ENCODE measurements at places on chromosomes 5 and 9.

- peak; percentile 77 for DNase-seq
Measured at GRCh38 chr5:179559284-179560252, 9.2 kb downstream of the RUFY1 start.

DNA sequence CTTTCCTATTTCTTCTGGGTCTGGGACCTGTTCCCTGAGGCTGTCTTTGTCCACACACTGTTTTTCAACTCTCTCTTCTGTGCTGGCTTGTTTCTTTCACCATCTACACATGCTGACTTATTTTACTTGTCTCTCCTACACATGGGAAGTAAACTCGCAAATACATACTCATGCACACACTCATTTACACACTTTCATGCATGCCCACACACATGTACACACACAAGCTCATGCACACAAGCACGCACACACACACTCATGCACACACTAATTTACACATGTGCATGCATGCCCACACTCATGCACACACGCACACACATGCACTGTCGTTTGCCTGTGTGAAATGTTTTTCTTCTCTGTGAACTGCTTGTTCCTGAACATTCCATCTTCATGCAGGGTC lies 169.0 kb downstream of the IRX2 start:
- no peak for DNase-seq

DNA sequence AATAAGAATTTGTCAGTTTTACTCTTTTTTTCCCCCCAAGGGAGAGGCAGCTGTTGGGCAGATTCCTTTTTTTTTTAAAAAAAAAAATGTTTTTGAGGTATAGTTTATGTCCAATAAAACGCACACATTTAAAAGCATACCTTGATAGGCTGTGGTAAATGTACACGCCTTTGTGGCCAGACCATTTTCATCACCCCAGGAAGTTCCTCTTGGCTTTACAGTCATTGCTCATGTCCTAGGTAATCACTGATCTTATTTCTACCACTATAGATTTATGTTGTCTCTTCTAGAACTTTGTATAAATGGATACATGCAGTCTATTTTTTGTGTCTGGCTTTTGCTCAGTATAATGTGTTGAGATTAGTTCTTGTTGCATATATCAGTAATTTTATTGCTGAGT lies 9.8 kb downstream of the SUB1 start:
- DNase-seq = no peak

DNA sequence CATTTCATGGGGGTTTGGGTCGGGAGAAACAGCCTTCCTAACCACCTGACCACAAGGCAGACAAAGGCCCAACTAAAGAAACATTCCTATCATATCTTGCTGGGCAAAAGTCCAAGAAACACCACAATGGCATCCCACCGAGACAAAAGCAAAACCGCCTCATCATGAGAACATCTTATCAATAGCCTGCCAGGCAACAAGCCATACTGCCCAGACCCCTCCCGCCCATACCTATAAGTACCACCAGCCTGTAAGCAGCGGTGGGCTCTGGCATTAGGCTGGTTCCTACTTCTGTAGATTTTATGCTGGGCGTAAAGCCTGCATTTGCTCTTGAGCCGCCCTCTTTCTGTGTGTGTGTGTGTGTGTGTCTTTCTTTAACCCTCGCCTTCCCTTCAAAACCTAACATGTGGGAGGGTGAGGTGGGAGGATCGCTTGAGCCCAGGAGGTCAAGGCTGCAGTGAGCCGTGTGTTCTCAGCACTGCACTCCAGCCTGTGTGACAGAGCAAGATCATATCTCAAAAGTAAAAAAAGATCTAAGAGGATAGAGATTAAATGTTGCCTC lies 56.9 kb downstream of the PDE6A start:
- DNase-seq = no peak

DNA sequence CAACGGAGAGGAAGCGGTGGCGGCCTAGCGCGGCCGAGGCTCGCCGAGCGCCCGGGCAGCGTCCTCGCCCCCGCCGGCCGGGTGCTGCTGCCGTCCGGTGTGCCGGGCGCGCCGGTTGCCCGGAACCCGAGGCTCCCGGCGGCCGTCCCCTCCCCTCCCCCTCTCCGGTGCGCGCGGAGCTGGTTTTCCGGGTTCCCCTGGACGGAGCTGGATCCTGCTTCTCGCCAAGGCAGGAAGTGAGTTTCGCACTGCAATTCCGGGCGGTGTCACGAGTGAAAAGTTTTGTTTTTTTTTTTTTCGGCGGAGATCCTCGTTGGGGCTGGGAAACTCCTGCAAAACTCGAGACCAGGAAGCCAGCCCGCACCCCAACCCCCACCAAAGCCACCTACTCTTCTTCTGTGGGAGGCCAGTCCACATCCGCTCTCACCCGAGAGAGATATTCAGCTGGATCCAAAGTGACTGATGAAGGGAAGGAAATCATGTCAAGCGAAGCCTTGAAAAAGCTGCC lies at the start of gene ERBIN:
Gene ERBIN (plus strand): TSS at position 300 of the 508 bp plus-strand sequence. CDS start 66,144 bp downstream, outside the sequence.
- peak; percentile 60 for DNase-seq

- peak; percentile 16 for DNase-seq
Measured at GRCh38 chr9:125663127-125663526, 43.9 kb downstream of the MAPKAP1 start.

DNA sequence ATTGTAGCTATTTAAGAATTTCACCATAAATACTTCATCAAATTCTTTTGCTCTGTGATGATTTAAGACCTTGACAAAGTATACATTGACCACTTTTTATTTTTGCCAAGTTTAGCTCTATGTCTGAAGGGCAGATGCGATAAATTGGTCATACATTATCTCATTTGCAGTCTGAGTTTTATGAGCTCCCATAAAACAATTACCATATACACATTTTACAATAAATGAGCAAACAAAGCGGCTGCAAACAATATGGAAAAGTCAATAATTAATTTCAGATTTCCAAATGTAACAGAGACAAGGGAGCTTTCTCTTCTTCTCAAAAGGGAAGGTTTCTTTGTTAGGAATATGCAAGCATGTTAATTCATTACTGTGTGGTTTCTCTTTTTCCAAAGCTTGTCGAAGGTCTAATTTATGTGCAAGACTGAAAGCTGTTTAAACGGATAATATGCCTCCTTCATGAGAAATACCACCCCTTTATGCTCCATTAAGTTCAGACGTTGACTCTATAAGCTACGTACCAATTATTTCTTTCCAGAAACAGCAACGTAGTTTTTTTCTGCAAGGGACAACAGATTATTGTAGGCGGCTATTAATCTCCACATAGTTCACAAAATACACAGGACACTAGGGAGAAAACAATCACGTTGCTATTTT lies 7.0 kb upstream of the IZUMO3 start:
- no peak for DNase-seq

GRCh38 chr5:102811972-102812371 lies 56.9 kb downstream of the PAM start:
- DNase-seq = no peak

- no peak for DNase-seq
Measured at GRCh38 chr9:5983042-5983441, 32.4 kb downstream of the RANBP6 start.

GRCh38 chr5:123217173-123217572 lies 128.1 kb downstream of the PRDM6 start:
- no peak for DNase-seq

GRCh38 chr9:21570643-21571275 lies 88.6 kb upstream of the IFNE start:
- DNase-seq = no peak

- DNase-seq = no peak
Measured at GRCh38 chr9:113873926-113874325, 2.2 kb upstream of the ZNF618 start.

DNA sequence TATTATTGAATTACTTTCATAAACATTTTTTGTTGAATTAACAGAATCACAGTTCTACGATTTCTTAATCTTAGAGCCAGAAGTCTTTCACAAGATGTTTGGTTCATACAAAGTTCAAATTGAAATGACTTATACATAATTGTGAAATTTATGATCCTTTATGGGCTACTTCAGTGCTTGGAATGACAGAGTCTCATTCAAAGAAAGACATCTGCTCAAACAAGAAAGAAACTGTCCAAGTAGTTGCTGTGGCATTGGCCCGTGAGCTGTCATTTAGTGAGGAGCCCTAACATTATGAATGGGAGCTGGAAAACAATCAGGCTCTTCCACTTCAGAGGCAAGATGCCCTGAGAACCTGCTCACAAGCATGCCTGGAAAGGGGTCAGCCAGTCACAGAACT lies 63.4 kb downstream of the AUH start:
- peak; percentile 3 for DNase-seq

DNA sequence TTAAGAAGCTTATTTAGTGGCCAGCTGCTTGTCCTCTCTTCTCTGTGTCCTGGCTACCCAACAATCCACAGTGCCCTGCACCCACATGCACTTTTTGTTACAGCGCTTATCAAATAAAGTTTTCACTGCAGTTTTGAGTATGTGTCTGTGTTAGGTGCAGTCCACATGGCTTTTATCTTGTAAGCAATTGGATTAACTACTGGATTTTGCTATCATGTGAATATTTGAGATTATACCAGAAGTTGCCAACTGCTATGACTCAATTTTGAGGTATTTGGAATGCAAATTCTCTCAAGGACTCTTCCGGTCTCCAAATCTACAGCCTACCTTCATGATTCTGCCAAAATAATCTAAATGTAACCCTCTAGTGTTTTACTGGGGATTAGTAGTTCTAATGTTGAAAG lies 690.2 kb downstream of the NR2F1-AS1 start:
- no peak for DNase-seq

DNA sequence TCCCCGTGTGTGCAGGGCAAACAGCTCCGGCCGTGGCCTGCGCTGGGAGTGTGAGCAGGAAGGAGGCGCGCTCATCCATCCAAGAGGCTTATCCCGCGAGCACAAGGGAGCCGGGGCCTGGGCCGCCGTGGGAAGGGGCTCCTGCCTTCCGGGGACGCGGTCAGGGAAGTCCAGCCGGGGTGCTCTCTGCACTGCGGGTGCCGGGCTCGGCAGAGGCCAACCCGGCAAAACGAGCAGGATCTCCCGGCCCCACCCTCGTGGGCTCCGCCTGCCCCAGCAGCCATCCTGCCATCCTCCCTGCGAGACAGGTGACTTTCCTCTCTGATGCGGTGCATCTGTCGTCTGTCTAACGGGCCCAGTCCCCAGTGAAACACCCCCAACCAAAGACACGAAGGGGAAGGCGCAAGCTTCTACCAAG lies 244.2 kb downstream of the AUH start:
- DNase-seq = no peak

- no peak for DNase-seq
Measured at GRCh38 chr5:1504069-1504595, 19.6 kb downstream of the LPCAT1 start.

DNA sequence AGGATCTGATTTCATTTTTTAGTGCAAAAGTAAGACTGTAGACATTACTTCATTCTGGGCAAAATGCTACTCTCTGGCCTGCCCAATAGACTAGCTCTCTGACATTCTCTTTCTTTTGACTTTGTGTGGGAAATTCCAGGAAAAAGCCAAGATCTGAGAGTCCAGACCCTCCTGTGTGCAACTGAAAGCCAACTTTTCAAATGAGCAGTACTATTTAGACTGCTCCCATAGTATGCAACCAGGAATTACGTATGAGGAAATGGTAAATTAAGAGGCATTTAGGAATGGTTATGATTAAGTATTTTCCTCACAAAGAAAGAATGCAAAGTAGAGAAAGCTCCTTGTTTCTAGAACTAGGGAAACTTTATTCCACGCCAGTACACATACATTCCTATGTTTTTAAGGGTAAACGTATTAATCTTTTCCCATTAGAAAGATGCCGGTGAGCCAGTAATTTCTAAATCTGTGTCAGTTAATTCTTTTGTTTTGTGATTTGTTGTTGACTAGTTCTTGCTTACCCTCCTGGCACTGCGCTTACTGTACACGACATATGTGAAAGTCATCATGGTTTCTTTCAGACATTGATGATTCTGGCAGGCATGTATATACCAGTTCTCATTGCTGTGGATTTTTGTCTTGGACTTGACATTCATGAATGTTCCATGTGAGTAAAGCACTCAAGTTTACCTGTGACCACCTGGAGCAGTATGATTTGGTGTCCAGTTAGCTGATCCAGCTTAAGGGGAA lies 56.0 kb downstream of the AOPEP start:
- no peak for DNase-seq
